CD4-positive, alpha-beta T cell treated with Interleukin-17A for 1 hour (primary cell): ENCODE measurements at places on chromosomes 3 and 15.

DNA sequence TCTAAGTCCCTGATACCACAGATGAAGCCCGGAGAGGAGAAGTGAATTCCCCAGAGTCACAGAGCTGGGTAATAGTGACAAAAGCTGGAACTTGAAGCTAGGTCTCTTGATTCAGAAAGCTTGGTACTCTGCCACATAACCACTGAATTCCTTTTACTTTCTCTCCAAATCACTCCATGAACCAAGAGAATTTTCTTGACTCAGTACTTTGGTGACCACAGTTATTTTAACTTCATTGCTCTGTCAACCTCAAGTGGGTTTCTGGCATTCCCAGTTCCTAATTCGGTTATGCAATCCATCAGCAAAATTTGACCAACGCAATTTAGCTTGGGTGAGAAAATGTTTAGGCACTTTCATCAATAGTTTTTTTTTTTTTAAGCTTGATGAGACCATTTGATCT lies 61.0 kb upstream of the PPARG start:
- no peak for DNase-seq

GRCh38 chr3:141905129-141905528 lies 28.7 kb downstream of the ATP1B3 start:
- no peak for DNase-seq

DNA sequence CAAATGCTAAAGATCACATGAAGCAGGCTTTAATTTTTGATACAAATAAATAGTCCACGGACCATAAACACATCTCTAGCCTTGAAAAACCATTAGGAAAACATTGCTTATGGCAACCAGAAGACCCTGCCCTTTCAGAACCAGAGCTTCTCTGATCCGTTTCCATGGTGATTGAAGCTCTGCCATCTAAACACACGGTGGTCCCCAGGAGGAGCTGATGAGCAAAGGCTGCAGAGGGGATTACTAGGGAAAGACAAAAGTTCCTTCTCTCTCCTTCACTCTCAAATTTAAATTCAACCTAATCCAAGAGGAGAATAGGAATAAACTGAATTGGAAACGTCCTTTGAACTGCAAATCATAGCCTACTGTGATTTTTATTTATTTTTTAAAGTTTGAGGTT lies 122.0 kb upstream of the ATP10A start:
- no peak for DNase-seq

GRCh38 chr3:150136242-150136641 lies 165.5 kb upstream of the PFN2 start:
- no peak for DNase-seq

DNA sequence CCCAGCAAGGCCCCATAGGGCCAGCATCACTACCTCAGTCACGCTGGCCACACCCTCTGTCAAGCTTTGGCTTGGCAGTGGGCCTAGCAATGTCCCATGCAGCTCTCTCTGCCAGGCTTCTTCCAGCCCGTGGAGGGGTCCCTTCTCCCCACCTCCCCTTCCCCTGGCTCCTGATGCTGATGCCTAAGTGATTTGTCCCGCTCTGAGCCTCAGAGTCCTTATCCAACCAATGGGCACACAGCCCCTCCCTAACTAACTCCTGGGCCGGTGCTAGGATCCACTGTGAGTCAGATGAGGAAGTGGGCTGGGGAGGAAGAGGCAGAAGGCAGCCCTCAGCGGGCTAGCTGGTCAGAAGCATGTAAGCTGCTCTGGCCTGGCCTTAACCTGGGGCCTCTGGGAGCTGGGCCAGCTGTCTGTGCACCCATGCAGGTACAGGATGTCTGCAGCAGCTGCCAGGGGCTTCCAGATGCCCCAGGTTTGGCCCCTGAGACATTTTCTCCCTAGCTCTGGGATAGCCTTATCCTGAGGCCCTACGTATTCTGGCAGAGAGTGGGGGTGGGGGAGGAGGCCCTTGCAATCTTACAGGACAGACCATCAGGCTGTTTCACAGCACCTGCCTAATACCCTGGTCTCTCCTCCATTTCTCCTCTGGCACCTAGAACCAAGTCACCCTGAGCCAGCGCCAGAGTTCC lies 740 bp upstream of the ZBTB47 start:
- no peak for DNase-seq

GRCh38 chr15:28899061-28899738 lies 13.4 kb downstream of the APBA2 start:
- DNase-seq, result no peak

DNA sequence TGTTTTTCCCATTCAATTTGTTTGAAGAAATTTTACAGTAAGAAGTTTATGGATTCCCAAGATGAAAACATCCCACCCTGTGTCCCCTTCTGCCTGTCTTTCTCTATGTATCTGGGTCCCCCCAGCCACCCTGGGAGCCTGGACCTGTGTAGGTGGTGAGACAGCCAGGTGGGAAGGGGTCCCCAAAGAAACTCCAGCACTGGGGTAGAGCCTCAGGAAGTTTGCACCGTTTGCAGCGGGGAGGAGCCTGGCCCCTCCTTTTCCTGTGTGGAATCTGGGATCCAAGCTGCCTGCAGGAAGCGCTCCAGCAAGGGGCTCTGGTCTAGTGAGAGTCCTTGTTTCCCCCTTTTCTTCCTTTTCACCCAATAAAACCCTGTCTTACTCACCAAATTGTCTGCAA lies 49.4 kb upstream of the ITGA11 start:
- no peak for DNase-seq

- no peak for DNase-seq
Observed at GRCh38 chr3:68129065-68129464, 474.7 kb upstream of the SUCLG2 start.

DNA sequence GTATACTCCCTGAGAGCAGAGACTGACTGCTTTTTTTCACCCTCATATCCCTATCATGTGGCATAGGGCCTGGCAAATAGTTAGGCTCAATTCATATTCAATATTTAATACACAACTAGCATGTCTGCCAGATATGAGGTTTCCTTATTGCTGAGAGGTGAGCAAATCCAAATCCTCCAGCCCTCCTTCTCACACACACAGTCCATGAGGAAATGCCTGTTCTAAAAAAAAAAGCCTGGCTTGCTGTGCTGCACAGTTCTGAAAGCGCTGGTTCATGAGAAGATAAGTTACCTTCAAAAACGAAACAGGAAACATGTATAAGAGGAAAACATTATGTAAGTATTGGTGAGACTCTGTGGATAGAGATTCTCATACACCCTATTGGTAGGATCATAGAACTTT lies 15.5 kb upstream of the ACAP2 start:
- DNase-seq, result peak; percentile 49

DNA sequence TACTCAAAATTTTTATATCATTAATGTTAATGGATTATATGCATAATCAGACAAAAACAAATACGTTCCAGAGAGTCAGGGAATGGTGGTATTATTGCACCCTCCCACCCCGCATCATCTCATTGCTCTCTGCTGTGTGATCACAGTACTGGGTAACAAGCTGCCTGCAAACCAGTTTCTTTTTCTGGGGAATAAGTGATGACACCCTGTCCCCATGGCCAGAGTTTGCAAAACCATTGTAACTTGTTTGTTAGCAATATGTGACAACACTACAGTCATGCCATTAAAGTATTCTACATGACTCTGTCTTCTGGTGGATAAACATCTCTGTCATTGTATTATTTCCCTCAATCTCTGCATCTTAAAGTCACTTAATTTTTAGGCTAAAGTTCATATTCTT lies 39.5 kb downstream of the ZBTB38 start:
- DNase-seq, result no peak

- no peak for DNase-seq
Observed at GRCh38 chr3:119697394-119697793, 5.4 kb upstream of the CFAP91 start.

GRCh38 chr15:31051496-31052080 lies 49.9 kb downstream of the TRPM1 start:
- DNase-seq, result no peak

GRCh38 chr15:87597346-87598052 lies 659.0 kb downstream of the NTRK3 start:
- DNase-seq, result peak; percentile 51

- no peak for DNase-seq
Observed at GRCh38 chr3:106086636-106087035, 217.8 kb upstream of the CBLB start.
